Tibial nerve (tissue), 4 donors: ENCODE measurements at places on chromosomes 12 and 14. TPM values are rescaled to one million over a fixed set of nuclear protein-coding genes. Genes with fewer than 3 reads are reported as not detected.

- DNase-seq: no peak
Observed at GRCh38 chr14:96151242-96151641, 53.4 kb upstream of the BDKRB2 start.

GRCh38 chr12:64655141-64655540 lies 44.8 kb downstream of the RASSF3 start:
- DNase-seq: no peak

The IFNG gene
- total RNA-seq: not detected

DNA sequence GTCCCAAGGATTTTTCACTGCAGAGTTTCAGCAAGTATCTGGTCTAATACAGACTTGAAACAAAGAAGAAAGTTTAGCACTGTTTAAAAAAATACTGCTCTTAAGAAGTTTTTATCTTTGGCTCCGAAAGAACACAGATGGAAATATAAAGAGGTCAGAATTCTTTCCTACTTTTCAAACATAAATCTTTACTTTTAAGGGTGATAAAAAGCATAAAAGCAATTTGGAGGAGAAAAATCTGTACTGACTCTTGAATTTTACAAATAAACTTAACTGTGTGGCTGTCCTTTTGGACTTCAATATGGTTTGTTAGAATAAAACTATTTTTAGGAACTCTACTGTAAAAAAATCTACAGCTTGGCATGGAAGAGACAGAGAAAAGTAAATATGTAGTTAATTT lies 27.6 kb upstream of the ISM2 start:
- DNase-seq: no peak

- no peak for DNase-seq
Observed at GRCh38 chr12:107318806-107319532, 225.6 kb upstream of the CRY1 start.
